ENCODE measurements at places on chromosomes 5 and 9. TPM values are rescaled to one million over a fixed set of nuclear protein-coding genes. Genes with fewer than 3 reads are reported as not detected.

DNA sequence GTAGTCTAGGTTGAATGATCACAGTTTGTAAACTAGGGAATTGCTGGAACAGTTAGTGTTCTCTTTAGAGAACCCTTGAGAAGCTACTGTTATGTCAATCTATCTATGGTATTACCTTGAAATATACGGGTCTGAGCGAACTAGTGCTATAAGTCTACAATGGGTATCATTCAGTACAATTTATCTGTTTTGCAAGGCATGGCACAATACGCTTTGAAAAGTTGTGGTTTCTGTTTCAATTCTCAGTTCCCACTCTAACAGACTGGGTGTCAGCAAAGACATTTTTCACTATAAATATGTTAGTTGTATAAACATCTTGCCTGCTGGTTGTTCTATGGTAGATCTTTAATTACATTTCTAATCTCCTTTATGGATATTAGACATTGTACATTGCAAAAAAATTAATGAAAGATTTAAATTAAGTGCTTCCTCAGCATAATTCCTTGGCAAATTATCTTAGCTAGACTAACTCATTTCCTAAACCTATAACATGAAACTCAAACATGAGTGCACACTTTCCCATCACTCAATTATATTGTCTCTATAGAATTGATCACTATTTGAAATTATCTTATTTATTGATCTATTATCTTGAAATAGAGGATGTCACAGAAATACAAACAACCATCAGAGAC, 24.9 kb upstream of the SLCO6A1 start:
- H3K27me3 ChIP-seq = no peaks in the 10 kb centered on the region
- no peak overlapping the region for H3K4me3 ChIP-seq
- no peaks in the 10 kb centered on the region for H3K36me3 ChIP-seq
- H3K4me1 ChIP-seq = no peaks in the 10 kb centered on the region
- H3K27ac ChIP-seq = no peak overlapping the region

Gene TAF1L
- total RNA-seq = not detected

DNA sequence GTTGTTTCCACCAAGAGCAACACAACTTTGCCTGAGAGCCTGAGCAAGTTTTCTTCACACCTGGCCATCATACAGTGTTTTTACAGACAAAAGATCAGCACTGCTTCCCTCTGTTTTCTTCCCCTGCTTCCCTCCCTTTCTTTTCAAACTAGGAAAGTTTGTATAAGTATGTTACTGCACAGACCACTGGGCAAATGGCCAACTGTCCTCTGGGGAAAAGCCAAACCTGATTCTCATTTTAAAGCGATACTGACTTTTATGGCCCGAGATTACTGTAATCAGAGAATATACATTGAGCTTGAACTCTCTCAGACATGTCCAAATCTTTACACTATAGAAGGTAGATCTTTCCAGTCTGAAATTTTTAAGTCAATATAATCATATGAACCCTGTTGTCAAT, 415.0 kb downstream of the NFIB start:
- H3K27me3 ChIP-seq = no peaks in the 10 kb centered on the region
- H3K4me3 ChIP-seq = no peak overlapping the region
- no peaks in the 10 kb centered on the region for H3K4me1 ChIP-seq
- no peak overlapping the region for H3K27ac ChIP-seq
- no peaks in the 10 kb centered on the region for H3K36me3 ChIP-seq
- no peak for DNase-seq

GRCh38 chr9:130609163-130609562, 29.8 kb downstream of the FUBP3 start:
- H3K36me3 ChIP-seq = peaks cover 30% of the 10 kb centered on the region
- H3K27ac ChIP-seq = no peak overlapping the region
- no peaks in the 10 kb centered on the region for H3K27me3 ChIP-seq
- no peak overlapping the region for H3K4me3 ChIP-seq
- DNase-seq = no peak

GRCh38 chr5:157640406-157641066, 11.7 kb downstream of the SOX30 start:
- no peaks in the 10 kb centered on the region for H3K27me3 ChIP-seq
- H3K4me3 ChIP-seq = no peak overlapping the region
- H3K4me1 ChIP-seq = no peaks in the 10 kb centered on the region
- DNase-seq = no peak
- no peaks in the 10 kb centered on the region for H3K36me3 ChIP-seq

- peaks cover 2% of the 10 kb centered on the region for H3K4me1 ChIP-seq
- H3K27ac ChIP-seq = no peak overlapping the region
- H3K4me3 ChIP-seq = no peak overlapping the region
- H3K27me3 ChIP-seq = no peaks in the 10 kb centered on the region
- peaks cover 38% of the 10 kb centered on the region for H3K36me3 ChIP-seq
Observed at GRCh38 chr5:58451732-58452565, 7.9 kb downstream of the PLK2 start.

Data from IMR-90 (cell line).